ENCODE measurements at places on chromosomes 16 and 17. TPM values are rescaled to one million over a fixed set of nuclear protein-coding genes. Genes with fewer than 3 reads are reported as not detected.

CES4A gene
- 14.8 TPM for total RNA-seq

PPY gene
- not detected for total RNA-seq

SCGB1C2 gene
- not detected for total RNA-seq

STX1B gene
- total RNA-seq: 0.32 TPM

CDK5R1 gene
- 1.3 TPM for total RNA-seq

CCL17 gene
- total RNA-seq: 2.8 TPM

NFATC2IP gene
- 38.4 TPM for total RNA-seq

C16orf96 gene
- total RNA-seq: 0.21 TPM

SLC16A3 gene
- total RNA-seq: 81.9 TPM

ADORA2B gene
- 6.2 TPM for total RNA-seq

TM4SF5 gene
- not detected for total RNA-seq

OTOP3 gene
- total RNA-seq: not detected

TLCD3B gene
- not detected for total RNA-seq

TEX14 gene
- 6.8 TPM for total RNA-seq

IGF2BP1 gene
- not detected for total RNA-seq

GCGR gene
- not detected for total RNA-seq

EDC4 gene
- 51.2 TPM for total RNA-seq

CDC27 gene
- 76.6 TPM for total RNA-seq

HID1 gene
- total RNA-seq: 28.6 TPM

HEATR9 gene
- total RNA-seq: 0.21 TPM

CHCT1 gene
- not detected for total RNA-seq

TPSD1 gene
- 9.6 TPM for total RNA-seq

SOST gene
- not detected for total RNA-seq

IL34 gene
- 2.6 TPM for total RNA-seq

CHST5 gene
- 0.62 TPM for total RNA-seq

SULT1A4 gene
- 20.7 TPM for total RNA-seq

SOX15 gene
- total RNA-seq: 0.47 TPM

MT1M gene
- 29.8 TPM for total RNA-seq

Data from lower lobe of right lung (tissue), 2 donors.